Breast epithelium (tissue), 4 donors: ENCODE measurements at places on chromosomes 6 and 20. TPM values are rescaled to one million over a fixed set of nuclear protein-coding genes. Genes with fewer than 3 reads are reported as not detected.
A peak's percentile ranks its signal among the peaks of the same experiment; 100 is the strongest.

Gene ABHD16A
- 50.5 TPM for total RNA-seq

Gene HTR1E
- total RNA-seq: not detected

Gene DAAM2
- total RNA-seq: 41.3 TPM

Gene EDN1
- 36.8 TPM for total RNA-seq

Gene GRM1
- total RNA-seq: not detected

Gene NRN1
- total RNA-seq: 8.9 TPM

Gene C6orf118
- not detected for total RNA-seq

DNA sequence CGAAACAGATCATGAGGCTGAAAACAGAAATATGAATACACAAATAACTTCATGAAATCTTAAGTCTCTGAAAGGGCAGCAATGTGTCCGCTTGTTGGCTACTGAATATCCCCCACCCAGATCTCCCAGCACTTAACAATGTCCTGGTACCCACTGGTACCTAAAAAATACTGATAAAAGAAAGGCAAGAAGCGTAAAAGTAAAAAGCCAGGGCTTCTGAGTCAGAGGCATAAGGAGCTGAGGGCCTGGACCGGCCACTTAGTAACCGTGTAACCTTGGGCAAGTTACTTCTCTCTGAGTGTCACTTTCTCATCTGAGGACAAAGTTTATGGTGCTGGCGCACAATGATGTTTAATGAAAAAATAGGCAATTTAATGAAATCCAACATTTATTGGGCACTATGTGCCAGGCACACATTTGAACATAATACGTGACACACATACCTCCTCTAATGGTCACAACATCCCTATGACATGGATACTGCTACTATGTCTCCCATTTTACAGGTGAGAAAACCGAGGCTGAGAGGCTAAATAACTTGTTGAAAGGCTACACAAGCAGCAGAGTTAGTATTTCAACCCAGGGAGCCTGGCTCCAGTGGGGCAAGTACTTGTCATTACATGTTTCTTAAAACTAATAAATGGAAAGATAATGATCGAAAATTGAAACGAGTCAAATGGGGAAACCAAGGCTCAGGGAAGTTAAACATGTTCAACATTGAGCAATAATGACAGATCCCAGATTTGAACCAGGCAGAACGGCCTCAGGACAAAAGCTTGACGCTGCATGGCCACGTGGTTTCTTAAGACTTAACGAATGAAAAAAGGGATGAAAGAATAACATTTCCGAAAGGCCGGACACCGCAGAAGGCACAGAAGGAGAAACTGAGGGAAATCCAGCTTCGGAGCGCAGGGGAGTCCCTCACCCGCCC lies 828 bp downstream of the TP53RK start:
- DNase-seq: peak; percentile 40

DNA sequence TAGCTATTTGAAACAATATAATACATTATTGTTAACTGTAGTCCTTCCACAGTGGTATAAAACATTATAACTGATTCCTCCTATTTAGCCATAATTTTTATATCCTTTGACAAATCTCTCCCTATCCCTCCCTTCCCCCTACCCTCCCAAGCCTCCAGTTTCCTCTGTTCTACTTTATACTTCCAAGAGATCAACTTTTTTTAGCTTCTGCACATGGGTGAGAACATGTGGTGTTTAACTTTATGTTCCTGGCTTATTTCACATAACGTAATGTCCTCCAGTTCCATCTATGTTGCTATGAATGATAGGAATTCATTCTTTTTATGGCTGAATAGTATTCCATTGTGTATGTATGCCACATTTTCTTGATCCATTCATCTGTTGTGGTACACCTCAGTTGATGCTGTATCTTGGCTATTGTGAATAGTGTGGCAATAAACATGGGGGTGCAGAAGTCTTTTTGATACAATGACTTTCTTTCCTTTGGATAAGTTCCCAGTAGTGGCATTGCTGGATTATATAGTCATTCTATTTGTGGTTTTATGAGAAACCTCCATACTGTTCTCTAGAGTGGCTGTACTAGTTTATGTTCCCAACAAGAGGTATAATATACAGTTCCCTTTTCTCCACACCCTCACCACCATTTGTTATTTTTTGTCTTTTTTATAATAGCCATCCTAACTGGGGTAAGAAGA lies 205.0 kb downstream of the KCNQ5 start:
- DNase-seq: no peak

- DNase-seq: no peak
These were observed 134.0 kb upstream of the SNX9 start for GRCh38 chr6:157688960-157689599.

DNA sequence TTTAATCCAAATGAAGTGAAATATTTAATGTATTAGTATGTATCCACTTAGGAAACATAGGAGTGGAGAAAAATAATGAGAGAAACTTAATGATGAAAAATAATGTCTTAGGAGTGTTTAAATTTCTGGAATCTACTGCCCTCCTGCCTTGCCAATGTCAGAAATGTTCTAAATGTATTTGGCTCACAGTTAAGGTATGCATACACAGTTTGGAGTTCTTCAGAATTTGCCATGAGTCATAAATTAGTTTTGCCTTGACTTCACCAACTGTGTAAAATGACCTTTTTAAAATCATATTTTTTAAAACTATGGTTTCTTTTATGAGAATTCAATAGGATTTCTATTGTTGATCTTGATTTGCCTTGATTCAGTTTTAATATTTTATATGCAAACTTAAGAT lies 191.7 kb upstream of the HSF2 start:
- DNase-seq: no peak

- DNase-seq: no peak
These were observed 1.9 kb upstream of the SERINC3 start for GRCh38 chr20:44523746-44524145.

GRCh38 chr6:11437824-11438459 lies 99.6 kb upstream of the TMEM170B start:
- no peak for DNase-seq

DNA sequence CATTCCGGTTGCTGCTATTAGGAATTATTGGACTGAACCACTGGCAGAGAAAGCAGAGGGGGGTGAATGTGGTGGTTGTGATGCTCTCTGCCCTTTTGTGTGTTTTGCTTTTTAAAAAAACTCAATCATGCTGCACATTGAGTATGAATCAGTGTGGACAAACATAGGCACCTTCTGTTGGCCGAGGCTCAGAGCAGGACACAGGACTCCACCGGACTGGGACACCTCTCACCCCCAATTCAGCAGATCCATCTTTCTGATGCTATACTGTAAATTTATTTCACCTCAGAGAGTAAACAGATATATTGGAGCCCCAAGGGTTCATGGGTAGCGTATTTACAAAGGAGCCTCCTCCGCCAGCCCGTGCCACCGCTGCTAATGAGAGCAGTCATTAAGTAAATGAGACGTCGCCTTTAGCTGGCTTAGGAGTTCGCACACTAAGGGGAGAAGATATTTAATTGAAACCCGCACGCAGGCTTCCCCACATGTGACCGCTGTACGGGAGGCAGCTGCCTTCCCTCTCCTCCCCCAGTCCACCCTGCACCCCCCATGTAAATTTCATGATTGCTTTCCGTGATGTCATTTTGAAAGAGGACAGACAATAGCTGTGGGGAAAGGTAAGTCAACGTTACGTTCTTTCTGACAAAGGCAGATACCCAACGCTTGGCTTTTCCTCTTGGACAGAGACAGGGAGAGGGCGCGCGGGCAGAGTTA lies at the start of gene MYT1:
TSS of gene MYT1 (plus strand) at position 330 of the 714 bp plus-strand sequence. CDS start 34,410 bp downstream, outside the sequence.
- no peak for DNase-seq

GRCh38 chr6:152054441-152054840 lies 247.0 kb downstream of the ESR1 start:
- no peak for DNase-seq

GRCh38 chr20:25050082-25050481 lies 7.9 kb downstream of the ACSS1 start:
- DNase-seq: no peak

- DNase-seq: no peak
These were observed 49.4 kb downstream of the PDSS2 start for GRCh38 chr6:107409942-107410341.

DNA sequence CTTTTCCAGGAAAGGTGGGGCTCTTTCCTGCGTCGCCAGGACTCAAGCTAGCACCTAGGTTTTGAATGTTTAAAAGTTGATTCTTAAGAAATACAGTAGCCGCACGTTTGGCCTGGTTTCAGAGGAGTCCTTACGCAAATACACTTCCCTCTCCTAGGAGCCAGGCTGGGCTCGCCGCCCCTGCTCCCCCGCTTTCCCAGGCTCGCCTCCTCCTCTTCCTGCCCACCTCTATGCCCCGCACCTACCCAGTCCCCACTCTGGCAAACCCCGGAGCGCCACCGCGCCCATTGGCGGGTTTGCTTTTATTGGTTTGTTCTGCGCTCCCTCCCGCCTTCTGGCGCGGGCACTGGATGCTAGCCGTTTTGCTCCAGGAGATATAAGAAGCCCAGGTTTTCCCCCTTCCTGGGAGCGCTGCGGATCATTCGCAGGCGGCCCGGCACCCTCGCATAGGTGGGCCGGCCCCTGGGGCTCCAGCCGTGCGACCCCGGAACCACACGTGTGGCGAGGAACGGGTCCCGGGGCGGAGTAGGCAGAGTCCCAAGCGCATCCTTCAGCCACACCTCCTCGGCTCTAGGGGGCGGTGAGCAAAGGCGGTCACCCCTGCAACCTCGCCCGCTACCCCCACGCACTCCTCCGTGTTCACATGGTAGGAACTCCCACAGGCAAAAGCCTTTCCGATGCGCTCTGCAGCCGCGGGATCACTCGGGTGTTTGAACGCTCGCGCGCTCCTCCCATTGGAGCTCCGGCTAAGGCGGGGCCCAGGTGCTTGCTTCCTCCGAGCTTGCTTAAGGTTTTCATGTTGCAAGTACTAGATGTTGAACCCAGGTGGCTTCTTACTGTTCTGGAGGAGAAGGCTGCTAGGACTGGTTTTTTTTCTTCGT lies 119.0 kb downstream of the RTN4IP1 start:
- DNase-seq: peak; percentile 66

DNA sequence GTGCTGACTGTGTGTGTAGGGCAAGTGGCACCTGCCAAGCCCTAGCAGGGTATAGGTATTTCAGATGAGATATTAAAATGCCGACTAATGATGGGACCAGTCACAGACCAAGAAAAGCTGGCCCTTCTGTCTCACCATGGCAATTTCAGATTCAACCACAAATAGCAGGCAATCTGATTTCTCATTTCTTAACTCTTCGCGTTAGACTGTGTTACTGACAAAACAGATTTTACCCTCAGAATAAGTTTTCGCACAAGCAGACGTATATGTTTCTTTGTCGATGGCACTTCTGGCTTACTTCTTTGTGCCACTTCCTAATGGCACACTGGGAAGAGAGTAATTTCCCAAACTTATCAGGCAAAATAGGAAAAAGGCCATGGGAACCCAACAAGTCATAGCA lies 58.7 kb downstream of the CAP2 start:
- no peak for DNase-seq

DNA sequence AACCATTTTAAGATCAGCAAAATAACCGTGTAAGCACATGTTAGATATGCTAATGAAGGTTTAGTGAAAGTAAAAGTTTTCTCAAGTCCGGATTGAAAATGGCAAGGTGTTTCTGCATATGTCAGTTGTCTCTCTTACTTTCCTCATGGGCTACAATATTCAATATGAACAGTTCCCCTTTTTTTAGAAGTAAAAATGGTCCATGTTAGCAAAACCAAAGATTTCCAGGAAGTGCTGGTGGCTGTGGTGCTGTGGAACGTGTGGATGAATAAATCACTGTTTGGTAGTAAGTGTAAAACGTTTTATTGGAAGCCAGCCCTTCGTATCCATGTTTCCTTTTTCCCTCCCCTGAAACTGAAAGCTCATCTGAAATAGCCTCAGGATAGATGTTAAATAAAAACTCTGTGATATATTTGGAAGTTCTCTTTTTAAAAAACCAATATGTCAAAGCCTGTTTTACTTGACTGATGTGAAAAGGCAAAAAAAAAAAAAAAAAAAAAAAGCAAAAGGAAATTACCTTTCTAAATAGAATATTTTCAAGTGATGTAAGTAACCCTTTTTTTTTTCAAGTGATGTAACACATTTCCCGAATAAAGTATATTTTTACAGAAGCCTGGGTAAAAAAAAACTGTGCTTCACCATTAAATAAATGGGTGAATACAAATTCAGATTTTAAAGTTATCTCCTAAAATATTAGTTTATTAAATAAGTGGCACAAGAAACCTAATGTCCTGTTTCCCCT lies 41.9 kb downstream of the PLEKHG1 start:
- DNase-seq: no peak

DNA sequence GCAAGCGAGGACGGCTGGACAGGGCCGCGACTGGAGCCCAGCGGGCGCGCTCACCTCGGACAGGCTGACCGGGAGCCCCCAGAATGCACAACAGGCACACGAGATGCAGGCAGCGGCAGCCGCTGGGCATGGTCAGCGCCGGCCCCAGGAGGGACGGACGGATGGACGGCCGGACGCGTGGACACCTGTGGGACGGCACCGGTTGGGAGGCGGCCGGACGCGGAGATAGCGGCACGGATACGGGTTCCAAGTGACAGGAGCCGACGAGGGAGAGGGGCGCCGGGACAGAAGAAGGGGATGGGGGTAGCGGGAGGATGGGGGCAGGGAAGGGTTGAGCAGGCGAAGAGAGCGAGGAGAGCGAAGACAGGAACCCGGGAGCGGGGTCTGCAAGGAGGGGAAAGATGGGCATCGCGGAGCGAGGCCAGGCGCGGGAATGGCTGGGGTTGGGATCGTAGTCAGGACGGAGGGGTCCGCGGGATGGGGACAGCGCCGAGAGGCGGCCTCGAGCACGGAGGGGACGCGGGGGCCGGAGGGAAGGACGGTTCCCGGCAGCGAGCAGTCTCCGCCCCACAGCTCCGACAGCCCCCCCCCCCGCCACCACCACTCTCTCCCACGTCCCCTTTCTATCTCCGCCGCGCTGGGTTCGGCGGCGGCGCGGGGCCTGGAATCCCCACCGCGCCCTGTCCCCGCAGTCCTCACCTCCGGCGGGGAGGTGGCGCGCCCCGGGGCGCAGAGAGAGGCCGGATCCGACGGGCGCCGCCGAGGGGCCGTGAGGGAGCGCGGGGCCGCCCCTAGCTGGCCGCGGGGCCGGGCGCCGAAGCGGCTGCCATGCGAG lies 435 bp downstream of the DLK2 start:
- DNase-seq: no peak
